ENCODE measurements at places on chromosomes 7 and 10.

- DNase-seq: no peak
These were observed 208.4 kb upstream of the TCERG1L start for GRCh38 chr10:131519723-131520605.

- DNase-seq: no peak
These were observed 278.0 kb upstream of the KLF14 start for GRCh38 chr7:131011976-131012375.

GRCh38 chr10:128147064-128147463 lies 20.8 kb upstream of the MKI67 start:
- DNase-seq: no peak

- DNase-seq: no peak
These were observed 12.9 kb downstream of the UNCX start for GRCh38 chr7:1245524-1246050.

- peak; percentile 96 for DNase-seq
These were observed at the start of gene BRI3 for GRCh38 chr7:98280791-98281756. Gene BRI3 (plus strand): TSS chr7:98281686. CDS start chr7:98281796, 110 bp downstream.

GRCh38 chr10:44366941-44367630 lies 17.8 kb downstream of the CXCL12 start:
- DNase-seq: no peak

GRCh38 chr10:118482393-118483331 lies 112.8 kb downstream of the PRLHR start:
- no peak for DNase-seq

DNA sequence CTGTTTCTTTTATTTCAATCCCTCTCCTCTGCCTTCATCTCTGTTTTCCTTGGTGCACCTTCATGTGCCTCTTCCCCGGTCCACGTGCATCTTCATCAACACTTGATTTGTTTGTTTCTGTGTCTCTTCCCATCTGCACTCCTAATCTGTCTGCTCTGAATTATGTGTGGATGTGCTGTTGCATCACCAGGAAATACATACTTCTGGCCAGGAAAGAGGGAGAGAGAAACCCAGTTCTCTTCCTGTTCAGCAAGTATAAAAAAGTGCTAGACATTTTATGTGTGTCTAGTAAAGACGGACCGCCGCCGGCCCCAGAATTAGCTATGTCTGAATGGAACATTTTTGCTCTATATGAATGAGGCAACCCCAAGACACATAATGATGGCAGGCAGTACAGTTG lies 93.8 kb downstream of the CALD1 start:
- DNase-seq: no peak

GRCh38 chr7:129952086-129952652 lies 591 bp downstream of the UBE2H start:
- no peak for DNase-seq

GRCh38 chr10:107425931-107426553 lies 261.5 kb upstream of the SORCS1 start:
- no peak for DNase-seq

- no peak for DNase-seq
These were observed 41.8 kb downstream of the ASZ1 start for GRCh38 chr7:117385363-117386109.
